Psoas muscle (tissue), 8 donors: ENCODE measurements at places on chromosomes 16 and 17.

DNA sequence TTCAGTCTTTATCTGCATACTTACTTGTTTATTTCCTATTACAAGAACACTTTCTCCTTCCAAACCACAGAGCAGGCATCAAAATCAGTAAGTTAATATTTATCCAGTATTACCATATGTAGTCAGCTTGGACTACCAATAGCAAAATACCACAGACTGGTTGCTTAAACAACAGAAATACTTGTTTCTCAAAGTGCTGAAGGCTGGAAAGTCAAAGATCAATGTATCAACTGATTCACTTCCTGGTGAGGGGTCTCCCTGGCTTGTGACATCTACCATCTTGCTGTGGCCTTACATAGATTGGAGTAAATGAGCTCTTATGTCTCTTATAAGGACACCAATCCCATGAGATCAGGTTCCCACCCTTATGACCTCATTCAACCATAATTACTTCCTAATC lies 2.6 kb downstream of the STXBP4 start:
- peaks cover 14% of the 10 kb centered on the region for H3K4me1 ChIP-seq
- no peak overlapping the region for H3K27ac ChIP-seq
- no peaks in the 10 kb centered on the region for H3K27me3 ChIP-seq
- H3K4me3 ChIP-seq = no peak overlapping the region

- H3K27me3 ChIP-seq = no peaks in the 10 kb centered on the region
- no peaks in the 10 kb centered on the region for H3K36me3 ChIP-seq
- no peaks in the 10 kb centered on the region for H3K4me1 ChIP-seq
- no peak overlapping the region for H3K27ac ChIP-seq
- no peak for DNase-seq
Measured at GRCh38 chr17:80761110-80761871, 216.7 kb downstream of the RPTOR start.

DNA sequence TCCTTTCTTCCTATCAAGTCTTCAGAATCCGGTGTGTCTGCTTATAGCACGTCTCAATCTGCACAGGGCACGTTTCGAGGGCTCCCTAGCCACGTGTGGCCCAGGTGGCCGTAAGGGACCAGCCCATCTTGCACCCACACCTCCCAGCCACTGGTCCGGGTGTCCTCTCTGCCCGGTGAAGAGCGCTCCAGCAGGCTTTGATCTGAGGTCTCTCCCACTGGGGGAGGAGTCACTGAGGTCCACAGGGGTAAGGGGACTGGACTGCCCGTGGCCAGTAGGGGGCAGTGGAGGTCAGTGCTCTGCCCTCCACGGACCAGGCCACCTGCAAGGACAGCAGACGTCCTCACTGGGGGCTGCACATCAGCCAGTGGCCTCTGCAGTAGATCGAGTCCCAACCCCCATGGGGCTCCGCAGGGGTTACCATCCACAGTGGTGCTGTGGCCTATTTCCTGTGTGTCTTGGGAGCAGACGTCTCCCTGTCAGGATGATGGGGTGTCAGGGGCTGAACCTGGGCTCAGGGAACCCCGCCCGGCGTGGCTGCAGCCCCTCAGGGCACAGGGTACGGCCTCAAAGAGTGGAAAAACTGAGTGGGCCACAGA lies 204.1 kb upstream of the CIBAR2 start:
- H3K27ac ChIP-seq = peak overlapping the region; percentile 10
- no peak overlapping the region for H3K4me3 ChIP-seq
- peaks cover 63% of the 10 kb centered on the region for H3K4me1 ChIP-seq
- no peaks in the 10 kb centered on the region for H3K36me3 ChIP-seq
- peak; percentile 83 for DNase-seq
- no peaks in the 10 kb centered on the region for H3K27me3 ChIP-seq

- no peak overlapping the region for H3K27ac ChIP-seq
- no peak overlapping the region for H3K4me3 ChIP-seq
- DNase-seq = no peak
- H3K4me1 ChIP-seq = peaks cover 11% of the 10 kb centered on the region
- H3K27me3 ChIP-seq = no peaks in the 10 kb centered on the region
- peaks cover 96% of the 10 kb centered on the region for H3K36me3 ChIP-seq
Measured at GRCh38 chr16:60166-60565, 6.5 kb downstream of the SNRNP25 start.

DNA sequence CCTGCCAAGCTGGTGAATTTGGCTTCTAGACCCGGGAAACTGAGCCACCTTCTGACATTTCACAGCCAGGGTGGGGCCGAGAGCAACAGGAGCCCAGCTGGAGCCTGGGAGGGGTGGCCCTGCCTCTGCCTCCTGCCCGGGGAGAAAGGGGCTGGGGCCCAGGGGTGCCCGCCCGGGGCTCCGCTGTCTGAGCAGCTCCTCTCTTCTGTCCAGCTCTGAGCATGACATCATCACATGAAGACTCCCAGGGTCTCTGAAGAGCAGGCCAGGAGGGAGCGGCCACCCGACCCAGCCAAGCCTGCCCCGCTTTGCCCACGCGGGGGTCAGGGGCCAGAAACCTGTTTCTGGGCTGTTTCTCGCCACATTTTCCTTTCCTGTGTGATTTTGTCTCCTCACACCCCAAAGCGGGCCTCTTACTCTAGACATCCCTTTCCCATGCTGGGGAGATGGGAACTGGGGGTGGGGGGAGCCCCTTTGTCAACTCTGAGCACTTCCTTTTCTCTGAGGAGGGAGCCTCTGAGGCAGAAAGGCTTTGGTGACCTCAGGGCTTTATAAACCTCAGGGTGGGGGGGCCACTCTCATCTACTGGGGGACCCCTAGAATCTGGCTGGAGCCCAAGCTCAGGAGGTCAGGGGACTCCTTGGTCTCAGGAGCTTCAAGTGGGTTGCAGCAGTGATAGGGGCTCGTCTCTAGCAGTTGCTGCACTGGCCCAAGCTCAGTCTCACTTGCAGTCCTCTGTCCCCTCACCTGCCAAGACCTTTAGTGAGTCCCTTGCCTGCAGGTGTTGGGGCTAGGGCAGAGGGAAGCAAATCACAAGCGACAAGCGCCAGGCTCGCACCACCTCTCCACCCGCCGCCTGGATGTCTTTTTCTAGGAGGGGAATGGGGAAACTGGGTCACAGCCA lies 7.6 kb downstream of the UBALD2 start:
- peak overlapping the region; percentile 94 for H3K27ac ChIP-seq
- no peak for DNase-seq
- H3K4me3 ChIP-seq = peak overlapping the region; percentile 47
- peaks cover 5% of the 10 kb centered on the region for H3K36me3 ChIP-seq
- peaks cover 57% of the 10 kb centered on the region for H3K4me1 ChIP-seq

DNA sequence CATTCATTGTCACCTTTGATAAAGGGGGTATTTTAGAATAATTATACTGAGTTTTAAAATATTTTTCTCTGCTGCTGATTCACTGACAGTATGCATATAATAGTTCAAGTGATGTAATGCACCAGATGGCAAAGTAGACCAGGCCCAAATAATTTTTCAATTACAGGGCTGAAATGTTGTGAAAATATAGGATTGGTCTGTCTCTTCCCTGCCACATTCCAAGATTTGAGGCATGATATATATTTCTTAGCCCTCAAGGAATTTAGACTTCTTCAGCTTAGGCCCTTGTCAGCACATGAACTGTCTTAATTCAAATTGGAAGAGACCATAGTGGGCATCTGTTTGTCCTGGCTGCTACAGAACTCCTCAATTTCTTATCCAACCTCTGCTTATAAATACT lies 39.2 kb upstream of the SLC12A3 start:
- no peak overlapping the region for H3K27ac ChIP-seq
- no peaks in the 10 kb centered on the region for H3K36me3 ChIP-seq
- H3K27me3 ChIP-seq = no peaks in the 10 kb centered on the region
- H3K4me3 ChIP-seq = no peak overlapping the region
- no peak for DNase-seq
- no peaks in the 10 kb centered on the region for H3K4me1 ChIP-seq

DNA sequence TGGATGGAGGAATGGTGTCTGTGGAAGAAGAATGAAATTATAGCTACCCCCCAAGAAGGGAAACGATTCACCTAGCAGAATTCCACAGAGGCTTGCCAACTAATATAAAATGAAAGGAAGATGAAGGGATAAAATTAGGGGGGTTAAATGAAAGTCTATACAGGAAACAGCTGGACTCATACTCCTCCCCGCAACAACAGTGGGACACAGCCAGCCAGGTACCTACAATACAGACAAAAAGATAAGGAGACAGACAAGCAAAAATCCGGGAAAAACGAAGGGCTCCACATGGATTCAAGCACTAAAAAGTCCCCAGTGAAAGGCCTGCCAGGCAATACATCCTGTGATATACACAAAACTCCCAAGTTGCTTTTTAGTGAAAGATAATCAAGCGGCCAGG lies 47.9 kb downstream of the CACNG1 start:
- DNase-seq = no peak
- H3K27me3 ChIP-seq = no peaks in the 10 kb centered on the region
- no peaks in the 10 kb centered on the region for H3K36me3 ChIP-seq
- peaks cover 19% of the 10 kb centered on the region for H3K4me1 ChIP-seq
- H3K27ac ChIP-seq = no peak overlapping the region
- no peak overlapping the region for H3K4me3 ChIP-seq

DNA sequence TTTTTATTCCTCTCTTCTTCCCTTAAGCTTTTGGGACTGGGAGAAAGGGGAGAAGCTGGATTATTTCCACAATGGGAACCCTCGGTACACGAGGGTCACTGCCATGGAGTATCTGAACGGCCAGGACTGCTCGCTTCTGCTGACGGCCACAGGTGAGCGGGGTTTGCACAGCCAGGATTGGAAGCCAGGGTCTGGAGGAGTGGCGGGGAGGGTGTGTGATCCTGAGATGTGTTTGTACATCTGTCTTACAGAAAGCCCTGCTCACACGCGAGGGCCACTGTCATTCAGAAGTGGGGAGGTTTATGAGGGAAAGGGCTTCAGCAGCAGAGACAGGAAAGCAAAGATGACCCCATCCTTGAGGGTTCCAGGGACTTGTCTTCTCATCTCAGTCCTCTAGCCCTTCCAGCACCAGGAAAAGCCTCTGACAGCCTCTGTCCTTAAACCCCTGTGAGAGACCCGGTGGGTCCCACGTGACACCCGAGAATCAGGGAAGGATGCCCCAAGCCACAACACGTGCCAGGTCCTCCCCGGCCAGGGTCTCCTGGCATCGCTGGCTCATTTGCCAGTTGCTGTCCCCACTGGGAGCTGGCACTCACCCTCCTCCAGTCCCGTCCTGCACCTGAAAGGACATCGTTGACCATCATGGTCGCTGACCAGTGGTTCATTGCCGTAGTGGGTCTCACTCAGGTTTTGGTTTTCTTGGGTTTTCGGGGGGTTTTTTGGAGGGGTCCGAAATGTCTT lies 44.3 kb upstream of the CHMP6 start:
- no peak overlapping the region for H3K4me3 ChIP-seq
- peaks cover 6% of the 10 kb centered on the region for H3K4me1 ChIP-seq
- H3K36me3 ChIP-seq = peaks cover 69% of the 10 kb centered on the region
- DNase-seq = no peak
- H3K27ac ChIP-seq = no peak overlapping the region

- H3K4me3 ChIP-seq = no peak overlapping the region
- H3K4me1 ChIP-seq = no peaks in the 10 kb centered on the region
- no peak for DNase-seq
Measured at GRCh38 chr17:47219621-47220475, 10.7 kb downstream of the MYL4 start.

DNA sequence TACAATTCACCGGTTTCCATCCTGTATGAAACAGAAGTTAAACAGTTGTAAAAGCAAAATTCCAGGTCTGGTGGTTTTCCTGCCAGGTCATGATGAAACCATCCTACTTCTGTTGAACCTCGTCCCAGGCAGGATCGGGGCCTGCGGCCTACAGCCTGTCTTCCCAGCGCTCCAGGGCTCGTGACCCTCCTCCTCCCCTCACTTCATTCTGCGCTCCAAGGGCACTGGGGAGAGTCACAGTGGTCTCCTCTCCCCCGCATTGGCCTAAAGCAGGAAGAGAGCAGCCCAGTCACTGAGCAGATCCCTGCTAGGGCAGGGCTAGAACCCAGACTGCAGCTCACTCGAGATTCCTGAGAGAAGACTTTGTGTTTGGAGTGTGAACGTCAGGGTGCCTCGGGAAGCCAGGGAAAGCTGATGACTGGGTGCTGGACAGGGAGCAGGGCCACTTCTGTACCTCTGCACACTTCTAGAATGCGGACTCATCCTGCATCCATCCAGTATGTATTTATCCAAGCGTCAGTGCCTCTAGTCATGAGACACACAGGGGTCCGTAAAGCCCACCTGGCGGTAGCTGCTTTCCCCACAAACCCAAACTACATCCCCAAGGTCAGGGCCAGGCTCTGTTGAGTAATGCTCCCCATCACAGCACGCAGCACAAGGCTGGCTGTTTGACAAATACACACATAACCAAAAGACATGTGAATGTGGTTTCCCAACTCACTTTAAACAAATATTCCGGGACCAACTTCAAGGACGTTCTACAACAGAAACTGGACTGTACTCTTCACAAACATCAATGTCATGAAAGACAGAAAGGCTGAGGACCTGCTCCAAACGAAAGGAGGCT lies 1.7 kb upstream of the ITGAE start:
- H3K4me3 ChIP-seq = no peak overlapping the region
- no peaks in the 10 kb centered on the region for H3K27me3 ChIP-seq
- DNase-seq = peak; percentile 42
- H3K4me1 ChIP-seq = no peaks in the 10 kb centered on the region

GRCh38 chr16:4891097-4891885 lies 44.0 kb downstream of the UBN1 start:
- no peaks in the 10 kb centered on the region for H3K27me3 ChIP-seq
- no peak overlapping the region for H3K4me3 ChIP-seq
- DNase-seq = no peak
- no peaks in the 10 kb centered on the region for H3K4me1 ChIP-seq
- no peak overlapping the region for H3K27ac ChIP-seq

- H3K27me3 ChIP-seq = no peaks in the 10 kb centered on the region
- peaks cover 74% of the 10 kb centered on the region for H3K36me3 ChIP-seq
- H3K4me1 ChIP-seq = no peaks in the 10 kb centered on the region
- no peak overlapping the region for H3K27ac ChIP-seq
- no peak overlapping the region for H3K4me3 ChIP-seq
Measured at GRCh38 chr16:23079675-23080301, 69.5 kb downstream of the USP31 start.

DNA sequence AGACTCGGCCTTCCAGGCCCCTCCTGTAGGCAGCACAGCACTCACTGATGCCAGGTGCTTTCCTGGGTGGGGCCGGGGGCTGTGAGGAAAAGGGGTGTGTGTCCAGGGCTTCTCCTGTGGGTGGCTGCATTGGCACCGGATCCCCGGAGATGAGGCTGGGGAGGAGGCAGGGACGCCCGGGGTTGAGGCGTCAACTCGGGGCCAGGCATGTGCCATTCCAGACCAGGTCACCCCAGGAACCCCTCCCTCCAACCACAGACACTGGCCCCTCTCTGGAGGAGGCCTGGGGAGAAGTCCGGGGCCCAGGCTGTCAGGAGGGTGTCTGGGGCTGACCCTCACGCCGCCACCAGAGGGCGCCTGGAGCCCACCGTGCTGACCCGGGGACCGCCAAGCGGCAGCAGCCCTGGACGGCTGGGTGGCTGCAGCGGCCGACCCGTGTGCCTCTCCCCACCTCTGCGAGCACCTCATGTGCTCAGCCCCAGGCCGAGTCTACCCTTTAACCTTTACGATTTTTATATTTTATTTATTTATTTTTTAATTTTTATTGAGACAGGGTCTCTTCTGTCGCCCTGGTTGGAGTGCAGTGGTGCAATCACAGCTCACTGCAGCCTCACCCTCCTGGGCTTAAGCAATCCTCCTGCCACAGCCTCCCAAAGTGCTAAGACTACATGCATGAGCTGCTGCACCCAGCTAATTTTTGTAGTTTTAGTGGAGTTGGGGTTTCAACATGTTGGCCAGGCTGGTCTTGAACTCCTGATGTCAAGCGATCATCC lies 3.2 kb upstream of the METRN start:
- H3K4me1 ChIP-seq = peaks cover 10% of the 10 kb centered on the region
- H3K27me3 ChIP-seq = no peaks in the 10 kb centered on the region
- H3K36me3 ChIP-seq = no peaks in the 10 kb centered on the region
